ENCODE measurements at places on chromosomes 1 and 21.

GRCh38 chr1:168065506-168065905, 71.2 kb downstream of the GPR161 start:
- DNase-seq, result no peak

DNA sequence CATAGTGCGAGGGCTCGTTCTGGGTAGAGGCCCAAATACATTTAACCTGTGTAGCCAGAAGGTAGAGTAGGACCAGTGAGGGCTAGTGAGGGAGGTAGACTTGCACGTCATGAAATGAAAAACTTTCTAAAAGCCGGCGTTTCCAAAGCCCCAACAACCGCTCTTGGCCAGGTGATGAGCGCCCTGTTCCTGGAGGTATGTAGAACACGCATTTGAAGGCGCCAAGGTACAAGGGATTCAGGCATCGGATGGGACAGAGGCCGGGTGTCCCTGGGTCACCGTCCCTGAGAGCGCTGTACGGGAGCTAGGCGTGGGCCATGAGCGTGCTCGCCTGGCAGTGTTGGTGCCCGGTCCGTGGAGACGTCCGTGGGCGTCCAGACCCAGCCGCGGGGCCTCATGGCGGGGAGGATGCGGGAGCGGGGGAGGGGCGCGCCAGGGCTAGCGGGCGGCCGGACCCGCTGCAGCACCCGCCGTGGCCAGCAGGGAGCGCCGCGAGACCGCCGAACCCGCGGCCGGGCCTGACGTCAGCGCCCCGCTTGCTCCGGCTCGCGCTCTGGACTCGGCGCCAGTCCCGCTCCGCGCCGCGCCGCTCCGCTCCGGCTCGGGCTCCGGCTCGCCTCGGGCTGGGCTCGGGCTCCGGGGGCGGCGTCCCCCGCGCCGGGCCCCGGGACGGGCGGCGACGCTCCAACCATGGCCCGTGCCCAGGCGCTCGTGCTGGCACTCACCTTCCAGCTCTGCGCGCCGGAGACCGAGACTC, at the start of gene PTPRU:
Gene PTPRU, plus strand, starts transcription at position 568 of the 757 bp plus-strand sequence. Its CDS starts 123 bp downstream, at position 691.
- DNase-seq, result peak; percentile 55

- DNase-seq, result peak; percentile 57
Observed at GRCh38 chr1:175742790-175743459, 470 bp downstream of the TNR start.

DNA sequence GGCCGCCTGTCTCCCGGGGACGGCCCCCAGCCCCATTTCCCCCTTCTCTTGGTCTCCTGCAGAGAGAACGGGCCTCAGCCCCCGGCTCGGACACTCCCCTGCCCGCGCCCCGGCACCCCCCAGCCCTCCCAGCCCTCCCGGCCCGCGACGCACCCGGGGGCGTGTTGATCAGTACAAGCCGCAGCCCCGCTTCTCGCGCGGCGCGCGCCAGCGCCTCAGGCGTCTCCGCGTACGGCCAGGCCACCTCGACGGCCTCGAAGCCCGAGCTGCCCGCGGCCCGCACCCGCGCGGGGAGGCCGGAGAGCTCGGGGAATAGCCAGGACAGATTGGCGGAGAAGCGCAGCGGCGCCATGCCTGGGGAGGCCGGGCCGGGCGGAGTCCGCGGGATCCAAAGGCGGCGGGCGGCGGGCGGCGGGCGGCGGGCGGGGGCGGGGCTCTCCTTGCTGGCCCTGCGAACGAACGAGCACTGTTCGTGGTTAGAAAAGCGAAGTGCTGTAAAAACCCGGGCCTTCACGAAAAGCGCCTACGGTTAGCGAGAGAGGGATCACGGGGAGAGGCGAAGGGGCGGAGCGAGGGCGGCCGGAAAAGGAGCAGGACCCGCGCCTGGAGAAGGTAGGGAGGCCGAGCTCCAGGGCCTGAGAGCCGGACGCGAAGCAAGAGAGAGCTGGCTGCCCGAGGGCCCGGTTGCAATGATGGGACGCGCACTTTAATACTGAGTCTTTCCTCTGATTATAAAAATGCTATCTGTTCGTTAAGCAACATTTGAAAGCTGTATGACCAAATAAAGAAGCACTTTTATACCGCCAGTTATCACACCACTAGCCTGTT, at the start of gene HYI:
Gene HYI, minus strand, starts transcription at position 490 of the 828 bp plus-strand sequence. Its CDS starts 138 bp downstream, at position 352.
- DNase-seq, result peak; percentile 66

GRCh38 chr1:99591886-99592285, 54.0 kb upstream of the PALMD start:
- no peak for DNase-seq

GRCh38 chr1:45008076-45008475, 3.0 kb downstream of the HECTD3 start:
- no peak for DNase-seq

DNA sequence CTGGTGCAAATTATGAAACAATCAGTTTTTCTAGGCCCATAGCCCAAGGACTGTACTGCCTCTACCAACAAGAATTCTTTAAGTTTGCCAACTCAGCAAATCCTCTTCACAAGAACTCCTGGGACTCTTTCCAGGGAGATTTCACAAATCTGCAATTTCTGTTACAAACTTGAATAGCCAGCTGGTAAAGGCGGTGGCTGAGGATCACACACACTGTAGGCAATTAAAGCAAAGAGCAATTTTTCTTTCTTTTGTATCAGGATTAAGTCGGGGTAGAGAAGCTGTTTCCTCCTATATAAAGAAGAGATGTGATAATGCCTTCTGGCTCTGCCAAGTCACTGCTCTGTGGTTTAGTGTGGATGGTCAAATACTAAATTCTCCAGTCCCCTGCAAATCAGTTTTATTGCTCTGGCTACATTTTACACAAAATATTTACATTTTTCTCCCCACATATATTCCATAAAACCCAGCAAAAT, 1.7 kb downstream of the ALDH9A1 start:
- peak; percentile 30 for DNase-seq

- no peak for DNase-seq
Observed at GRCh38 chr1:22223176-22223575, 80.3 kb upstream of the WNT4 start.

DNA sequence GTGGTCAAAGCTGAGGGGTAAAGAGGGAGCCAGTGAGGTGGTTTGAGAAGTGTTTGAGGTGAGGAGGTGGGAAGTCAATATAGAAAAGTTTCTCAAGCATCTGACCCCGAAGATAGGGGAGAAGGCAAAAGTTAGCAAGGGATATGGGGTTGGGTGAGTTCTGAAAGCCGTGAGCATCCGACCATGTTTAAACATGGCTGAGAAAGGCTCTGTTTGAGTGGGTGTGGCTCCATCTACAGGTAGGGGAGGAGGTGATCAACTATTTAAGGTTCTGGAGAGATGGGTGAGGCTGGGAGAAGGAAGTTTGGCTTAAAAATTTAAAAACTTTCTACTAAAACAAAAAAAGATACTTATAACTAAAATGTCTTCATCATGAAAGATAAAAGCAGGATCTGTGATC, 273.8 kb downstream of the KCNJ6 start:
- DNase-seq, result no peak

DNA sequence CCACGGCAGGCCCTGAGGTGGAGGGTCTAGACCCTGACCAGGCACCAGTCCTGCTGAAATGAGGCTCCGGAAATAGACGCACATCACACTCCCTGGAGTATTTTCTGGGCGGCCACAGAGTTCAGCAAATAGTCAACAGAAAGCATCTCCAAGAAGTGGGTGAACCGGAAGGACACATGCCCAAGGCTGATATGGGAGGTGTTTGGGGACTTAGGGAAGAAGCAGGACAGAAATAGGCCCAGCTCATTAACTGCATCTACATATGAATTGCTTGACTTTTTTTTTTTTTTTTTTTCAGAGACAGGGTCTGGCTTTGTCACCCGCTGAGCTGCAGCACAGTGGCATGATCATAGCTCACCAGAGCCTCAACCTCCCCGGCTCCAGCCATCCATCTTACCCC, 36.5 kb upstream of the GPR157 start:
- no peak for DNase-seq

DNA sequence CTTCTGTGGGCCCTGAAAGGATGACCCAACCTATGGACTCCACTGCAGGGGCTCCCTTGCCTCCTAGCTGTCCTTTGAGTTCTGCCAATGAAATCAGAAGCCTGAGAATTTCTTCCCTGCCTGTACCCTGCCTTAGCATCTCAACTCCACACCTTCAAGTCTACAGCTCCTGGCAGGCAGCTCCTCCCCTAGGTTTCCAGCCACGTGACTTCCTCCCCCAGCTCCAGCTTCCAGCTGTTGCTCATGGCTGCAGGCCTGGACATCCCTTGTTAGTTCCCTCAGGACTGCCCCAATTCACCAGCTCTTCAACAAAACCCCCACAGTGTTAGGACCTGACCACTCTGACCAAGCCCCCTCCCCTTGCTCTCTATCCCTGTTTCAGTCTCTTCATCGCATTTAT, 2.4 kb downstream of the RCAN1 start:
- DNase-seq, result no peak

- DNase-seq, result no peak
Observed at GRCh38 chr21:15493646-15494045, 236.1 kb upstream of the USP25 start.

DNA sequence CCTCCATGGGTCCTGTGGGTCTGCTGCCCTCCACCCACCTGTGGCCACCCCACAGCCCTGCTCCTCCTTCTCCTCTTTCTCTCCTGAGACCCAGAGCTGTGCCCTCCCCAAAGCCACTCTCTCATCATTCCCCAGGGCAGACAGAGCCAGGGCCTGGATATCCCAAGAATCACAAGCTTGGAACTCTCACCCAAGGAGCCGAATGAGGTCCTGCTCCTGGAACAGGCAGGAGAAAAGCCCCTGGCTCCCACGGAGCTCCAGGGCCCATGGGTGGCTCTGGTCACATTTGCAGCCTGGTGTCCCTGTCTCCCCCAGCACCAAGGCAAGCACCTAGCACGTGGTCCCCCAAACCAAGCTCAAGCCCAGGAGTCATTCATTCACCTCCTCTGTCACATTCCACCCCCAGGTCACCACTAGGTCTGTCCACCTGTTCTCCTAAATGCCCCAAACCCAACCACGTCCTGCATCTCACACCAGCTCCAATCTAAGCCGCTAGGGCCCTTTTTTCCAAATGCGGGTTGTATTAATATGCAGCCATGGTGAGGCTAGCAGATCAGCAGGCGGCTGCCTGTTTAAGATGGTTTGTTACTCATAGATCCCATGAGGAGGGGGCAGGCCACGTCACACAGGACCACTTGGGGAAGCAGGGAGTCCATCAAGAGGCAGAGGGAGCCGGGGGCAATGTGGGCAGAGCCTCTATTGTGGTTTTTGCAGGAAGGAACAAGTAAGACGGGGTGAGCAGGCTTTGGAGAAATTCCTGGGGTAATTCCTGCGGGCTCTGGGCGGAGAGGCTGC, 215.5 kb upstream of the VAMP3 start:
- no peak for DNase-seq

DNA sequence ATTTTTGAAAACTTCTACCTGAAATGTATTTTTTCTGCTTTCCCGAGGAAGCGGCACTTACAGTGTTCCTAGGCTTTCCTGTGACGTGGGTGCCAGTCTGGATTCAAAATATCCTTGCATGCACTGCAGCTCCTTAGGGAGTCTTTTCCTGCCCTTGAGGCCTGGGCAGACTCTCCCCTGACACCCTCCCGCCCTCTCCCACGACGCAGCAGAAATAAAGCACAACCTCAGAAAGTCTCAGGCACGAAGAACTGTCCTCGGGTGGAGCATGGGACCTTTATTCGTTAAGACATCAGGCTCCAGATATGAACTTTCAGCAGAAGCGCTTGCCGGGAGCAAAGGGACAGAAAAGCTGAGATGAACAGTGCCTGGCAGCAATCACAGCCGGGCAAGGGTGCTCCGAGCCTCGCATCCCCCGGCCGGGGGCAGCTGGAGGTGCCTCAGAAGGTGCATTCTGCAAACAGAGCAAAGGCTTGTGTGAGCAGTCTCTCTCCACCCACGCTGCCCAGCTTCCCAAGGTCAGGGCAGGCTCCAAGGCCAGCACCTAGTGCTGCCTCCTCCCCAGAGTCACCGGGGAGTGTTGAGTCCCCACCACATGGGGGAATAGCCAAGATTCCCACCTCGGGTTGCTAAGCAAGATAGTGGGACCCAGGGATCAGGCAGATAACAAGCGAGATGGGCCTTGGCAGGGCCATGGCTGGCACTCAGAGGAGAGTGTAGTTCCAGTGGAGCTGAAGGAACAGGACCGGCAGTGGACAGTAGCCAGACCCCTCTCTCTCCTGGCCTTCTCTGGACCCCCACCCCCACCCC, 3.2 kb downstream of the TFF3 start:
- no peak for DNase-seq

DNA sequence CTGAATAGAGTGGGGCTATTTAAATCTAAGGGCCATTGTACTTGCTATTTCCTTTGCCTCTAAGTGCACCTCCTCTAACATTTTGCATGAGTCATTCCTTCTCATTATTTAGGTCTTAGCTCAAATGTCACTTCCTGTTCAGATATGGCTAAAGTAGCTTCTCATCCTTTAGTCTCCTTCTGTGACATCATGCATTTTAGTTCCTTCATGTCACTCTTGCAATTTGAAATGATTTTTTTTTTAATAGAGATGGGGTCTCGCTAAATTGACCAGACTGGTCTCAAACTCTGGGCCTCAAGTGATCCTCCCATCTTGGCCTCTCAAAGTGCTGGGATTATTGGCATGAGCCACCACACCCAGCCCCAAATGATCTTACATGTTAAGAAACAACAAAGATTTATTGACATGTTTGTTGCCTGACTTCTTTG, 6.6 kb downstream of the TBX19 start:
- DNase-seq, result peak; percentile 13

GRCh38 chr1:44250068-44250781, 37.0 kb downstream of the DMAP1 start:
- DNase-seq, result no peak

DNA sequence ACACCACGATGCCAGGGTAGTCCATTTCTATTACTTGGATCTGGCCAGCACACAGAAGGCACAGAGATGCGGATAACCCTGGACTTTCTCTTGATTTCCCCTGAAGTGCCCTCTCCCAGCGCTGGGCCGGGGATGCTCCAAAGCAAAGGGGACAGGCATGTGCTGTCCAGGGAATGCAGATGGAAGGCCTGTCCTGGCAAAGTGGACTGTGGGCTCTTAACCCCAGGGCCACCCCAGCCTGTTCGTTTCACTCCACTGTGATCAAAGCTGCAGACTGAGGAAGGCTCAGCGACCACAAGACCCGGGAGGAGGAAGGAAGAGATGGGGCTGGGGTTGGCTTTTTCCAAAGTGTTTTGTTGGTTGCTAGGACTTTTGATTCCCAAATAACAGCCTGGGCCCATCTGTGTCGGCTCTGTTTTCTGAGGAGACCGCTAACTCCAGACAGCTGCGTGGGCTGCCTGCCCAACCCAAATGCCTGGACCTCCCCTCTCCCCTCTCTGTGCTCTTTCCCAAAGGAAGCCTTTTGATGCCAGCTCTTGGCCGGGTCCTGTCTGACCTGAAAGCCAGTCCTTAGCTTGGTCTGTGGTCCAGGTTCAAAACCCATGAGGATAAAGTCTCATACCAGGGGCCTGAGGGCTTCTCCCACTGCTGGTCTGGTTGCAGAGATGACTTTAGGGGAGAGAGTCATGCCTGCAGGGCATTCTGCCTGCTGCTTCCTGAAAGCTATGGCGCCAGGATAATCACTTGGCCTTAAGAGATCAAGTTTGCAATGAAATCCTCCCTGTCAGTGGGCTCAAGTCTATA, 119.6 kb upstream of the CD34 start:
- DNase-seq, result no peak
